ENCODE measurements at places on chromosomes 16 and 17. TPM values are rescaled to one million over a fixed set of nuclear protein-coding genes. Genes with fewer than 3 reads are reported as not detected.

RSPRY1 gene
- total RNA-seq = 39.7 TPM

PABPN1L gene
- not detected for total RNA-seq

GRCh38 chr17:8839410-8839935, 28.0 kb downstream of the PIK3R6 start:
- no peak for DNase-seq

GRCh38 chr16:50403491-50403890, 34.7 kb upstream of the BRD7 start:
- no peak for DNase-seq

GRCh38 chr17:79174905-79175856, 100.6 kb downstream of the ENGASE start:
- no peak for DNase-seq

- peak; percentile 64 for DNase-seq
Measured at GRCh38 chr16:1093284-1094123, 2.5 kb downstream of the C1QTNF8 start.

All from GM23338 (cell line).